HL-60 (cell line): ENCODE measurements at places on chromosomes 2 and 18.

DNA sequence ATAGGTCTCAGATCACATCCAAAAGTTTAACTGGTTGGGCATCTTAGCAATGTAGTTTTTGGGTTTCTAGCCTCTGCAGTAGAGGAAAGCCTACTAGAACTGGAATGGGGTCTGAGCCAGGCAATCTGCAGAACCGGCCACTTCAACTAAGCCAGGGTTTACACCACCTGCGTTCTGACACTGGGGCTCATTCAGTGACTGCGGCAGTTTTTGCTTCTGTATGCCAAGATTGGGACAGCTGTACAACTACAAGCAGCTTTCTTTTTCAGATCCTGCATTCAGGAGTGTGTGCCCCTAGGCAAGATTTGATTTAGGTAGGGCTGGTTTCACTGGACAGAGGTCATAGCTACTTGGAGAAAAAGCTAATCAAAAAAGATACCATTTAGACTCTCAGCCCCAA, 43.7 kb upstream of the IGFBP5 start:
- DNase-seq, result no peak

GRCh38 chr2:30686000-30686399, 121.2 kb downstream of the CAPN13 start:
- DNase-seq, result no peak

- no peak for DNase-seq
Observed at GRCh38 chr2:150552041-150552820, 64.8 kb upstream of the RND3 start.

DNA sequence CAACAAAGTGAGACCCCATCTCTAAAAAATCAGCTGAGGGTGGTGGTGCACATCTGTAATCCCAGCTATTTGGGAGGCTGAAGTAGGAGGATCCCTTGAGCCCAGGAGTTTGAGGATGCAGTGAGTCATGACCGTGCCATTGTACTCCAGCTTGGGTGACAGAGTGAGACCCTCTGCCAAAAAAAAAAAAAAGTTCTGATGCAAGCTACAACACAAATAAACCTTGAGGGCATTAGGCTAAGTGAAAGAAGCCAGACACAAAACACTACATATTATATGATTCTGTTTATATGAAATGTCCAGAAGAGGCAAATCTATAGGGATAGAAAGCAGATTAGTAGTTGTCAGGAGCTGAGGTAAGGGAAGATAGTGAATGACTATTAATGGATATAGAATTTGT, 13.0 kb downstream of the YWHAQ start:
- no peak for DNase-seq

DNA sequence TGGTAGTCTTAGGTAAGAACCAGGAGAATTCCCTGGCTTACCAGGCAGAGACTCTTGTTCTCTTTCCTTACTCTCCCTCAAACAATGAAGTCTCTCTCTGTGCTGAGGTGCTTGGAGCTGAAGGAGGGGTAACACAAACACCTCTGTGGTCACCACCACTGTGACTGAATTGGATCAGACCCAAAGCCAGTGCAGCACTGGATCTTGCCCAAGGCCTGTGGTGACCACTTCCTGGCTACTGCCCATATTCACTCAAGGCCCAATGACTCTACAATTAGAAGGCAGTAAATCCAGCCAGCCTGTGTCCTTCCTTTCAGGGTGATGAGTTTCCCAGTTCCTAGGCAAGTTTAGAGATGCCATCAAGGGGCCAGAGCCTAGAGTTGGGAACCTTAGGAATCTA, 706.8 kb downstream of the SLC4A3 start:
- no peak for DNase-seq

GRCh38 chr2:46534589-46534988, 55.2 kb downstream of the TMEM247 start:
- peak; percentile 72 for DNase-seq

GRCh38 chr2:223104336-223105132, 52.5 kb downstream of the KCNE4 start:
- DNase-seq, result no peak
